ENCODE measurements at places on chromosomes 5 and 9.

DNA sequence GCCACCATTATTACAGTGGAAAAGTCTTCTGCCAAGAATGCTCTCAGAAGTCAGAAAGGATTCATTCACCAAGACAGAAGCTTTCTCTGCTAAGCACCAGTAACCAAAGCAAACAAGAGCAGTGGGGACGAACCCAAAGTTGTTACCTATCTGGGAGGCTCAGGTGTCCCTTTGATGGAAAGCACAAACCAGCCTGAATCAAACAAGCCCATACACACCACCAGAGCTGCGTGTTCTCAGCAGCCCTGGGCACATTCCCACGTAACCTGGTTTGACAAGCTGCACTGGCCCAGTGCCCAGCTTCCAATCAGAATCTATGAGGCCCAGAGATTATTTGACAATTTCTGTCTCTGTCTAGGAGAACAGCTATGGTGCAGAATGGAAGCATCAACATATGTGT is 252.6 kb downstream of the ACTL7B start:
- DNase-seq = no peak

DNA sequence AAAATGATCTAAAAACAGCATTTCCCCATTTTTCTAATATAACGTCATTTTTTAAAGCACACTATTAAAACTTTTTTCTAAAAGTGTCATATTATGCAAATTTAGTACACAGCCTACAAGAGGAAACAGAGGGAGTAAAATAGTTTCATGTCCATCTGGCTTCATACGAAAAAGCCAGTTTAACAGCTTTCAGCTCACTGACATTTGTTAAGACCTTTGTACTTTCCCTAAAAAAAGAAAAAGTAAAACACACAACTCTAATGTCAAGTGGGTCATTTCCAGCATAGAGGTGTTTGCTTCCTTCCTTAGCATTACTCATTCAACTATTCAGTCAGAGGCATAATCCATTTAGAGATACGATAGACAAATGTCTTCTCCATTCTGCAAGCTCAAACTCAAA is 49.4 kb downstream of the ABHD17B start:
- DNase-seq = no peak

DNA sequence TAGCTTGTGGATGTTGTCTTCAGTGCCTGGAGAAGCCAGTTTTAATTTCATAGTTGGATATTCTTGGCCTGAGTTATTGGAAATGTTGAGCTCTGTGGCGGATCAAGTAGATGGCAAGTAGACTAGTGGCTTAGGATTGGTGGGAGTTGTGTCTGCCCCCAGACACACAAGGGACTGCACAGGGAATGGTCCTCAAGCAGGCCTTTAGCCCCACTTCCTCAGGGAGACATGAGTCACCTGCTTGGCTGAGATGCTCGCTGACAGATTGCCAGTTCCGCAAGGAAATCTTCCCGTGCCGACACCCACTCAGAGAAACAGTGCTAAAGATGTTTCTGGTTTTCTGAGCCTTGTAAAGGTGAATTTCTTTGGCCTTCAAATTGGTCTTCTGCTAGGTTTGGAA is 18.8 kb upstream of the CATSPER3 start:
- peak; percentile 58 for DNase-seq

- DNase-seq = peak; percentile 91
Measured at GRCh38 chr9:38018958-38019602, 49.9 kb downstream of the SHB start.

DNA sequence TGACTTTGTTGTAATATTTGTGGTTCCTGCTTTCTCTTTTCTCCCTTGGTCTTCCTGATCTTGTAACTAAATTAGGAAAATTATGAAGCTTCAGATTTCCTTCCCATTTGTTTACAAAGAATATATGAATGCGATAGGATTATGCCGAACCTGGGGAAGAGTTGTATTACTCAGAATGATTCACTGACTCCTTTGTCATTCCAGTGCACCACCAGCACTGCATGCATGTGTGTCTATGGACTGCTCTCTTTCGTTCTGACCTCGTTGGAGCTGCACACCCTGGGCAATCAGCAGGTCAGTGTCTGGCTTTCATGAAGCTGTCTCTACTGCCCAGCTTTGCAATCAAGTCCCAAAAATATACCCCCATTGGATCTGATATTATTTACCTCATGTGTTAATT is 25.5 kb downstream of the NUP188 start:
- DNase-seq = peak; percentile 91

GRCh38 chr5:4145511-4145910 is 549.9 kb downstream of the IRX1 start:
- DNase-seq = no peak

DNA sequence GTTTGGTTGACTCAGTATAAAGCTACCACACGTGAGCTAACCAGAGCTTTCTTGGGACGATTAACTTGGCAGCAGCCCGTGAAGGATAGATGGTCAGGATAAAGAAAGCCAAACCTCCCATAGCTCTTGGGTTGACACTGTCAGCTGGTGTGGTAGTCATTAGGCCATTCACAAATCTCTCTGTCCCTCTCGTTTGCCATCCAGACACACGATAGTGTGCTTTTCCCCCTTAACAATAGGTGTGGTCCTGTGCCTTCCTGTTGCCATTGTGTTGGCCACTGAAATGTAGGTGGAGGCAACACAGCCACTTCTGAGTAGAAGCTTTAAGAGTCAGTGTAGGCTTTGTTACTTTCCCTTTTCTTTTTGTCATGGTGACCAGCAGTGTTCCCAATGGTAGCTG is 11.7 kb downstream of the OR13J1 start:
- DNase-seq = no peak

DNA sequence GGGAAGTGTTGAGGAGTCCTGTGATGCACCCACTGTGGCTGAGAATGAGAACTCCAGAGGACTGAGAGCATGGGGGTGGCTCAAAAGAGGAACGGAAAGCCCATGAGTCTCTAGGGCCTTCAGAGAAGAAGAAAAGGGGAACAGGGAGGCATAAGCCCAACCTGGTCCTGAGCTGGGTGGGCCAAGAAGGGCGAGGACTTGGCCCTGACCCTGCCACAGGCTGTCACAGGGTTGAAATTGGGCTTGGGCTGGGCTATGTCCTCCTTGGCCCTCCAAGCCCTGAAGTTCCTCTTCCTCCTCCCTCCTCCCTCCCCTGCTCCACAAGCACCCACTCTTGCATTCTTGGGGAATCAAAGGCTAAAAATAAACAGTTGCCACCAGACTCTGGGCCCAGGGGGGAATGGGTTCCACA is 49.3 kb upstream of the PPARGC1B start:
- DNase-seq = no peak

GRCh38 chr5:175035882-175036533 is 311.6 kb downstream of the MSX2 start:
- no peak for DNase-seq

GRCh38 chr9:112028242-112029221 is 131.9 kb downstream of the UGCG start:
- DNase-seq = peak; percentile 55

DNA sequence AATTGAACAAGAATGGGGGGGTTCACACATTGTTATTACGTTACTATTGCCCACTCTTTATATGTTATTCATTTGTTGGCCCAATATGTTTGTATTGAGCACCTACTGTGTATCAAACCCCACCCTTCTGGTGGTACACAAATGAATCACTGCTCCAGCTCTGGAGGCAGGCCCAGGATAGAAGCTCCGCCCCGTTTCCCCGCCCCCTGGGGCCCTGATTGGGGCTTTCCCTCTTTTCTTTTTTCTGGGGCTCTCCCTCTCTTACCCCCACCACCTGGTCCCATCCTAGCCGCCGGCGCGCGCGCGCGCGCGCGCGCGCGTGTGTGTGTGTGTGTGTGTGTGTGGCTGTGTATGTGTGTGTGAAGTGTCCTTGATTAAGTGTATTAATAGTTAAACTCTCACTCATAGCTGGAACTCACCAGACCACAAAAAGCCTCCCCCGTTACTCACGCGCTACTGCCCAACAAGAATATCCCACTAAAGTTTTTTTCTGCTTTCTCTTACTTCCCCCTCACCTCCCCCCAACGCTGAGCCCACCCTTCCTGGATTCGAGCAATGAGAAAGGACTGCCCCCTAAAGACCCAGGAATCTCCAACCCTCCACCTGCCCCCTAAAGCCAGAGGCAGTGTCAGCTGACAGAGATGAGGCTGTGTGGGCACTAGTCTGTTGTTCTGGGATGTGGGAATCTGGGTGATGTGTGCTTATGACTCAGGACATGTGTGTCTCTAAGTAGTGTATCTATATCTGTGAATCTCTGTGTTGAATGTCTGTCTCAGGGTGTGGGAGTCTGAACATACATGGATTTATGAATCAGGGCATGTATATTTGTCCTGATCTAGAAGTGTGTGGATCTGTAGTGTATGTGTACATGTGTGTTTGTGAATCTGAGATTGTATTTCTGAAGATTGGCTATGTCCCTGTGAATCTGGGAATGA is 4.0 kb downstream of the CXXC5 start:
- peak; percentile 93 for DNase-seq

DNA sequence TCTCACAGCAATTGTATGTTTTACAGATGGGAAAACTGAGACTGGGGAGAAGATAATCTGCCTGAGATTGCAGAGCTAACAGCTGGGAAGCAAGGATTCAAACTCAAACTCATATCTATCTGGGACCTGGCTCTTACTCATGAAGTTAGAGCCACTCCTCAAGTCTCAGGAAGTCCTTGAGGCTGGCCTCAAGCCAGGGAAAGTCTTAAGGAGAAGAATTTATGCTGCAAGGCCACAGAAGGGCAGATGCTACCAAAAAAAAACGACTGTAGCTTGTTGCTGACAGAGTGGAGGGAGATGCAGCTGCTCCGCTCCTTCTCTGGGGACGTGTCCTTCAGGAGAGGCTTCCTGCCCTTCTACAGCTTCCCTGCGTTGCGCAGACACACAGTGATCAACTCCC is 39.8 kb downstream of the BARHL1 start:
- DNase-seq = peak; percentile 21

DNA sequence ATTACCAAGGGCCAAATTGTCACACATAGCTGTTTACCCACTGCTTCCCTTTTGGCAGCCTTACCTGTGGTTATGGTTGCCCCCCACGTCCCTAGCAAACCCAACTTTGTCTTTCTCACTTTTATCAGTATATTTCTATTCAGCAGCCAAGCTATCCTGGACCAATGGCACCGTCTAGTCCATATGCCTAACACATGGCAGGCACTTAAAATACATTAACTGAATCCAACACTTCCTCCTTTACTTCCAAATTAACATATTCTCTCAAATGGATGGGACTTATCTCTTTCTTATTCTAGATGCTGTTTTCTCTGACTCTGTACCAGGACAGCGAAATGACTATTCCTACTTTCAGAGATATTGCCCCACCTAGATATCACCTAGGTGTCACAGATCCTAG is 50.9 kb upstream of the SLC44A1 start:
- DNase-seq = no peak

- DNase-seq = no peak
Measured at GRCh38 chr5:133789428-133789827, 177.1 kb upstream of the FSTL4 start.

DNA sequence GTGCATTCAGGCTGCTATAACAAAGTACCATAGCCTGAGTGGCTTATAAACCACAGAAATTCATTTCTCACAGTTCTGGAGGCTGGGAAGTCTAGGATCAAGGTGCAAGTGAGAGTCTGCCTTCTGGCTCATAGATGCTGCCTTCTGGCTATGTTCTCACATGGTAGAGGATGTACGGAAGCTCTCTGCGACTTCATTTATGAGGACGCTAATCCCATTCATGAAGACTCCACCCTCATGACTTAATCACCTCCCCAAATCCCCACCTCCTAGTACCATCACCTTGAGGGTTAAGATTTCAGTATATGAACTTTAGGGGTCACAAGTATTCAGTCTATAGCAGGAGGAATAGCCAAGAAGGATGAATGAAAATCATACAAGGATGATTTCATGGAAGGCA is 37.3 kb upstream of the KCNIP1 start:
- DNase-seq = no peak

- DNase-seq = peak; percentile 90
Measured at GRCh38 chr5:34627794-34628193, 28.3 kb upstream of the RAI14 start.

GRCh38 chr9:127885508-127886281 is 8.2 kb upstream of the AK1 start:
- DNase-seq = no peak

GRCh38 chr5:56447232-56447631 is 214.1 kb upstream of the ANKRD55 start:
- DNase-seq = peak; percentile 14

GRCh38 chr9:127912882-127913281 is 4.0 kb downstream of the ST6GALNAC4 start:
- DNase-seq = no peak

DNA sequence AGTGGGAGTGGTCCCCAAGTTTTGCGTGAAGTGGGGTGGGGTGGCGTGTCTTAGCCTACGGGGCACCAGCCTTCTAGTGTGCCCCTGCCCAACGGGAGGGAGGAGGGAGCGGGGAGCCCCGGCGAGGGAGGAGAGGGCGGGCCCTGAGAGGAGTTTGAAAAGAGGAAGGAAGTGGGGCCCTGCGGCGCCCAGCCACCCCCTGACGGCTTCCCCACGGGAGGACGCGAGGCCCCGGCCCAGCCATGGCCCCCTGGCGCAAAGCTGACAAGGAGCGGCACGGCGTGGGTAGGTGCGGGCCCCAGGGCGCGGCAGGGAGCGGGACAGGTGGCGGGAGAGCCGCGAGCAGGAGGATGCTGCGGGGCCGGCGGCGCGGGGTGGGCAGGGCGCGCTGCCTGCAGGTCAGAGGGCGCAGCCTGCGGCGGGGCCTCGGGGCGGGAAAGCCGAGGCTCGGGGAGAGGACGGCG is at the start of gene DOCK2:
TSS of gene DOCK2 (plus strand) at position 191 of the 464 bp plus-strand sequence. CDS start at position 243, 52 bp downstream.
- DNase-seq = peak; percentile 24

- DNase-seq = peak; percentile 84
Measured at GRCh38 chr9:113511856-113512761, 48.6 kb downstream of the RGS3 start.

- peak; percentile 78 for DNase-seq
Measured at GRCh38 chr5:177309351-177310191, 2.1 kb downstream of the MXD3 start.

GRCh38 chr5:127758766-127759283 is 55.6 kb downstream of the CCDC192 start:
- no peak for DNase-seq

- no peak for DNase-seq
Measured at GRCh38 chr5:57736716-57737115, 254.1 kb upstream of the ACTBL2 start.
